ENCODE measurements at places on chromosomes 16 and 17.

GRCh38 chr17:6502871-6503509 is 53.4 kb downstream of the PITPNM3 start:
- DNase-seq = no peak

DNA sequence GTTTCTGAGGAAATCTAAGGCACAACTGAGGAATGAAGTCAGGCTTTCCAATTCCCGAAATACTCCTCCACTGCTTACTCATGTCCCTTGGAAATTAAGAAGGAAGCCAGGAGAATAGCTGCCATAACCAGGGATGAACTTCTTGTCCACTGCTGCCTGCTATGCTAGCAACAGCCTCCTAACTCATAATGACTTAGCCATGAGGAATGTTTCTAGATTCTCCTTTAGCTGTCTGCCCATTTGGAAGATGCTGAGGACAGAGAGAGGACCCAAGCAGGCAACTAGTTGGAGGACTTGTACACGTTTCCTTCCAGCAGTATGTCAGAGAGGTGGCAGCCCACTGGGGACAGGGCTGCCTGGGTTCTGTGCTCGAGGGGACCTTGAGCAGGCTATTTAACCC is 939 bp upstream of the CCL2 start:
- no peak for DNase-seq

GRCh38 chr16:10850478-10850850 is 26.5 kb upstream of the CIITA start:
- DNase-seq = no peak

- DNase-seq = no peak
These were observed 9.7 kb downstream of the CX3CL1 start for GRCh38 chr16:57381791-57382534.

DNA sequence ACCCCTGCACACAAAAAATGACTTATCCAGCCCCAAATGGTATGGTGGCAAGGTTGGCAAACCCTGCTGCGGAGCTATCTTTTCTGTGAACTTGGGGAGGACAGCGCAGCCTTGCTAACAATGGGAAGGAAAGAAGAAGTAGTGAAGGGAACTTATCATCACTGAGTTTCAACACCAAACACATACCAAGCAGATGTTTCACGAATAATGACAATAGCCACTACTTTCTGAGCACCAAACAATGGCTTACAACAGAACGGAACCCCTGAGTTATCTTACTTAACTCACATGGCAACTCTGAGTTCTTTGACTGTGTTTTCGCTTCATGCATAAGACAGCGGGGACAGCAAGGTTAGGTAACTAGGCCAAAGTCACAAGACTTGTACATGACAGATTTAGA is 148.9 kb downstream of the XYLT1 start:
- DNase-seq = no peak

All from neural progenitor cell (in vitro differentiated cells).